Astrocyte of the cerebellum (primary cell): ENCODE measurements at places on chromosomes 4 and X.
A peak's percentile ranks its signal among the peaks of the same experiment; 100 is the strongest.

- no peak for DNase-seq
Observed at GRCh38 chrX:153933748-153934147, 1.1 kb downstream of the NAA10 start.

DNA sequence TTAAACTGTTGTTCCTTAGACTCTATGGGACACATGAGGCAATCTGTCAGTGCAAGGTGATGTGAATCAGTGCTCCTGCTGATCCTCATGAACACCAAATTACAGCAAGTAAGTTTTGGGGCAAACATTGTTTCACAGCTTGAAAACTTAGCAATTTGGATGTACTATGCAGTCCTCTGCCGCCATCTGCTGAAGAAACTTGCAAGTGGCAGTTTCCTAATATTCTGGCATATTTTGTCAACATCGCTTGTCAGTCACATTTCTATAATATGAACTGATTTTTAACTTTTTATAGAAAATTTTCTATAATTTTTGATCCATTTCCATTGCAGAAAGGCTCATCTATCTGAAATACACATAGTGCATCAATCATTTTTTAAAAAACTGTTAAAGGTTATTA, 56.3 kb downstream of the ZAR1 start:
- DNase-seq = peak; percentile 38

- peak; percentile 87 for DNase-seq
Observed at GRCh38 chrX:20067709-20068561, 48.8 kb downstream of the MAP7D2 start.

GRCh38 chrX:140766024-140766611, 56.6 kb downstream of the LINC00632 start:
- DNase-seq = peak; percentile 56

- no peak for DNase-seq
Observed at GRCh38 chr4:98688411-98689290, 30.2 kb upstream of the TSPAN5 start.

GRCh38 chrX:154013614-154014360, 5.9 kb downstream of the IRAK1 start:
- DNase-seq = no peak

DNA sequence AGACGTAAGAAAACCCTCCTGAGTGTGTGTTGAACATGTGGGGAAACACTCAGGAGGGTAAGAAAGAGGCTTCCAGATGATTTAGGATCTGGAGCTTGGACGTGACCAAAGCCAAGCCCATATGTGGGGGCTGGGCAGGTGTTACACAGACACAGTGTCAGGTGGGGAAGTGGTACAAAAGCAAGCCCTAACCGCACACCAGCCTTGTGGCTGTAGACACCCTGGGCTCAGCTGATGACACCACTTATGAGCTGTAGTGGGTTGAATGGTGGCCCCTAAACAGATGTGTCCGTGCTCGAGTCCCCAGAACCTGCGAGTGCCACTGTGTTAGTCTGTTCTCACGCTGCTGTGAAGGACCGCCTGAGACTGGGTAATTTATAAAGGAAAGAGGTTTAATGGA, 25.0 kb upstream of the NSG1 start:
- no peak for DNase-seq

DNA sequence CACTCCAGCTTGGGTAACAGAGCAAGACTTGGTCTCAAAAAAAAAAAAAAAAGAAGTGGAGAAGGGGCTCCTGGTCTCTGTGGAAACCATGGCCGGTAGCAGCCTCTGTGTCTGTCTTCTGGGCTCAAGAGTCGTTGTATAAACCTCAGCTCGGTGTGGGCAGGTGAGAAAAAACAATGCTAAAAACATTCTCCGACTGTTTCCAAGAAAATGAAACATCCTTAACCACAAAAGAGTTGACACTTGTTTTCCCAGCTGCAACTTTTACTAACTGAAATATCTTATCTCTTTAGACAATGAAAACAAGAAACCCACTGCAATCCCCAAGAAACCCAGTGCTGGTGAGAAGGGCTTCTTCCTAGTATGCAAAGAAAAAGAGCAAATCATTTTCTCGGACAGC, 26.2 kb downstream of the CD99 start:
- no peak for DNase-seq

DNA sequence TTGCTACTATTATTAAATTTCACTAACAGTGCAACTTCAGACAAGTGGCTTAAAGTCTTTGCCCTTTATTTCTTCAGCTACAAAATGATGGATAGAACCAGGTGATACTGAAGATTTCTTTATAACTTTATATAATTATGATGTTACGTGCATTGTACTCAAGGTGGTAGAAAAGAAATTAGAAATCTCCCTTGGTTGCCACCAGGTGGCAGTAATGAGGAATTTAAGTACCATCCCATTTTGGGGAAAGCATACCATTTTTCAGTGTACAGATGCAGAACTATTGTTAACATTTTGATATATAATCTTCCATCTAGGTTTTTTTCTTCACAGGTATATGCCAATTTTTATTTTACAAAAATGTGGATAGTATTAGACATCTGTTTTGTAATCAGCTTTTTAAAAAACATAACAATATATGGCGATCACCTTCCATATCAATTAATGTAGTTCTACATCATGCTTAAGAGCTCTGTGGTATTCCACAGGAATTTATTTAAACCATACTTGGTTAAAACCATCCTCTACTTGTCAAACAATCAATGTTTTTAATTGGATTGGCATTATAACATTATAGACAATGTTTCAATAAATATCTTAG, 37.7 kb upstream of the RAB33B start:
- DNase-seq = peak; percentile 45

DNA sequence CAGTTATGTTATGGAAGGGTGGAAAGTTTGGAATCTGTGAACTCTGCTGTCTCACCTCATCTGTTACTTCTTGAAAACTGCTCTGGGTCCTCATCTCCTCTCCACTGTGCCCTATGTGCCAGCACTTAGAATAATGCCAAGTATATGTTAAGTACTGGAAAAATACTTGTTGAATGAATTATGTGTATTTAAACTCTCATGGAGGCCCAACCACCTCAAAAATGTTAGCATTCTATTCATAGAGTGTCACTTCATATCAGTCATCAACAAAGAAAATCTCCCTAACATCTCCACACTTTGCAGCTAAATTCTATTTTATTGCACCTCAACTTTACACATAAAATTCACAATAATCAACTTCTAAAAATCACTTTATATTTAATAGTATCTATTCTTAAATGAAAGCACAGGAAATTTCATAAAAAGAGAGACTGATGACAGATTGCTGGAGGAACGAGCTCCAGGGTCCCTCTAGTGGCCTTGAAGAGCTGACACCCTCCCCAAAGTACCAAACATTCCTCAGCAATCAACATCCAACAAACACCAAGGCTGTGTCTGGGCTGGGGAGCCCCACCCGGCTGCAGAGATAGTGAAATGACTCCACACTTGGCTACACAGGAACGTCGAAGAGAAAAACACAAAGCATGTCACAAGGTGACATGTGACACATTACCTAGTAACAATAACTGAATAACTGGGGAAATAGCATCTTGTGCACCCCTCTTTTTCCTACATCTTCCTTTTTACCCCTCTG, 45.8 kb downstream of the SLC39A8 start:
- peak; percentile 19 for DNase-seq

- DNase-seq = no peak
Observed at GRCh38 chr4:7073526-7074390, 5.9 kb upstream of the GRPEL1 start.

GRCh38 chr4:45647823-45648222, 476.0 kb downstream of the GABRG1 start:
- DNase-seq = no peak

DNA sequence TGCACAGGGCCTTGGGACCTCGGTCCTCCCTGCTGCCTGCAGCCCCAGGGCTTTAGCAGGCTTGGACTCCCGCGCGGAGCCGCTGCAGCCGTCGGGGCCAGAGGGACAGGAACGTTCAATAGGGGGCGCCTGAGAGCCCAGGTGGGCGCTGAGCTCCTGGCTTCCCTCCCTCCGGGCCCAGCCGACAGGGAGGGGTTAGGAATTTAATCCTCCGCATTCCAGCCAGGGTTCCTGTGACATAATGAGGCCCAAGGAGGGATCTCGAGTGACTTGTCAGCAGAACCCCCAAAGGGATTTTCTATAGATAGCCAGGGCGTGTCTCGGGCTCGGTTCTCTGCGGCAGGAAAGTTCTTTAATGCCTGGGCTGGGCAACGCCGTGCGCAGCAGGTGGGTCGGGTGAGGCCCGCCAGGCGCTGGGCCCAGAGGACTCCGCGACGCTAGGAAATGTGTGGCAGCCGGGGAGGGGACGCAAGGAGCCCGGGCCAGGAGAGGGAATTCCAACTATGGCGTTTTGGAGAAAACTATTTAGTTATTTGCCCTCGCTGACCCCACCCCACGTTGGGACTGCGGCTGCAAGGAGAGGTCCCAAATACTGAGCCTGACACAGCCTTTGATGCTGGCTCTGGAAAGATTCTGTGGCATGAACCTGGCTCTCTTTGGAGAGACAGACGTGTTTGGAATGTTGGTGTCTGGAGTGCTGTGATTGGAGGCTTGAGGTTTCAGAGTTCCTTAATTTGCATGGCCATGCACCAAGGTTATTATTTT, 285.2 kb upstream of the GATB start:
- DNase-seq = no peak

DNA sequence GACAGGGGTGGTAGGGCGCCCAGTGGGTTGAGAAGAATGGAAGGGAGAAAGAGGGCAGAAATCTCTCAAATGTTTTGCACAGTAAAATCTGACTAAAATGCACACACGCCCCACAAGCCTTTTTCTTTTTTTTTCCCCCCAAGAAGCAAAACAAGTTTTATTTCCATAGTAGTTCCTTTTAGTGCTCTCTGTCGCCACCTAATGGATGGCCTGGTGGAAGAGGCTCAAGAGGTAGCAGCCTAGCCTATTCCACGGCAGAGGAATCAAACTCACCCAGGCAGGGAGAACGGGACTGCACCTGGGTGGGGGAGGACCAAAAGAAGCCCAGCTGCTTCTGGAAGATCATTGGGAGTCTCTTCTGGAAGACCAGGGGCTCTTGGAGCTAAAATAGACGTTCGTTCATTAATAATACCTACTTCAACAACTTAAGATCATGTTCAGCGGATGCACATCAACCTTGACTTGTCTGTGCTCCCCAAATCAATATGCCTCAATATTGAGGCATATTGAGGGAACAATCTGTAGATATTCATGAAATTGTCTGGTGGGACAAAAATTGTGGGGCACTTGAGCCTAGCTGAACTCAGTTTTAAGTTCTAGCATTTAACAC, 31.6 kb upstream of the IRAK1 start:
- peak; percentile 50 for DNase-seq

GRCh38 chrX:63394872-63395271, 43.7 kb upstream of the SPIN4 start:
- DNase-seq = no peak

DNA sequence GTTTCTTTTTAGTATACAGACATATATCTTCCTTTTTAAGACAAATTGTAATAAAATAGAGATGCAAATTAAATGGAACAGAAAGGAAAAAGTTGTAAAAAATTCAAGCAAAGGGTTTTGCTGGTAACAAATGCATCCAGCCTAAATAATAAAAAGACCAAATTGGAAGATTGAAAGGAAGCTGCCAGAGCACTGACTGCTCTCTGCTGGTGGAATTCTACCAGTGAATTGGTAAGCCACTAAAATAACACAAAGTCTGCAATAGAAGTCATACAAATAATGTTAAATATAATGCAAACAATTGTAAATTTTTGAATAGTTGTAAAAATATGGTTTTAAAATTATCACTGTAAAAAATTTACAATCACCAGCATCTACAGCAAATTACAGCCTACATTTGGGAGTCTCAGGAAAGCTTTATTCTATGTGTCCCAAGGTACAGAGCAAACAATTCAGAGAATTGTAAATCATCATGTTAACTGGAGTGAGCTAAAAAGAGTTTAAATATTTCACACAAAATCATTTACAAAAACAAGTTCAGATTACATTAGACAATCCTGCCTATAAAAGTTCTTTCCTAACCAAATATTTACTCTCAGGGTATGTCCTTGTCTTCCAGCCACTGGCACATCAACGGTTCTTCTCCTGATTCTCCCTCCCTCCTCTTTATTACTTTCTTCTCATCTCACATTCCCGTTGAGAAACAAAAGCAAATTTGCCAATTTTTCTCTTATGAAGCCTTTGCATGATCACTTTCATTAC, 1322.5 kb downstream of the PCDH7 start:
- DNase-seq = no peak

- no peak for DNase-seq
Observed at GRCh38 chr4:112704322-112704721, 67.4 kb downstream of the LARP7 start.

- no peak for DNase-seq
Observed at GRCh38 chrX:96924581-96924980, 40.9 kb downstream of the RPA4 start.

- DNase-seq = no peak
Observed at GRCh38 chr4:74631338-74631737, 163.0 kb downstream of the BTC start.

DNA sequence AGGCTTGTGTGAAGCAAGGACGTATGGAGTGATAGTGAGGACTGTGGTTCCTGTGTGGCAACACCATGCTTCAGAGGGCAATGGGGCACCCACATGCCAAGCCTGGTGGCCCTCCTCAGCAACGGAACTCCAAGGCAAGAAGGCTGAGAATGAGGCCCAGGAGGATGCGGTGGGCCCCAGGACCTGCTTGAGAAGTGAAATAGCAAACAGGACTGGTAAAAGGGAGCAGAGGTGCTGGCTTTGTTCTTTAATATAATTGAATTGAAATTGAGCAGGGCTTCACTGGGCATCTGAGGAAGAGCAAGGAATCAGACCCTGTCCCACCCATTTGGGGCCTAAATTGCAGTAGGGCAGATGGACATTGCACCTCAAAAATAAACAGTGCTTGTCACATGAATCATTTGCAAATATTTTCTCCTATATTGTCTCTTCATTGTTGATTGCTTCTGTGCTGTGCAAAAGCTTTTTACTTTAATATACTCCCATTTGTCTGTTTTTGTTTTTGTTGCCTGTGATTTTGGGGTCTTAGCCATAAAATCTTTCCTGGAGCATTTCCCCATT, 2.3 kb downstream of the TMEM187 start:
- DNase-seq = no peak

GRCh38 chrX:149267878-149268813, 237.0 kb downstream of the IDS start:
- DNase-seq = no peak

GRCh38 chr4:147571036-147571770, 46.0 kb upstream of the TMEM184C start:
- DNase-seq = no peak

DNA sequence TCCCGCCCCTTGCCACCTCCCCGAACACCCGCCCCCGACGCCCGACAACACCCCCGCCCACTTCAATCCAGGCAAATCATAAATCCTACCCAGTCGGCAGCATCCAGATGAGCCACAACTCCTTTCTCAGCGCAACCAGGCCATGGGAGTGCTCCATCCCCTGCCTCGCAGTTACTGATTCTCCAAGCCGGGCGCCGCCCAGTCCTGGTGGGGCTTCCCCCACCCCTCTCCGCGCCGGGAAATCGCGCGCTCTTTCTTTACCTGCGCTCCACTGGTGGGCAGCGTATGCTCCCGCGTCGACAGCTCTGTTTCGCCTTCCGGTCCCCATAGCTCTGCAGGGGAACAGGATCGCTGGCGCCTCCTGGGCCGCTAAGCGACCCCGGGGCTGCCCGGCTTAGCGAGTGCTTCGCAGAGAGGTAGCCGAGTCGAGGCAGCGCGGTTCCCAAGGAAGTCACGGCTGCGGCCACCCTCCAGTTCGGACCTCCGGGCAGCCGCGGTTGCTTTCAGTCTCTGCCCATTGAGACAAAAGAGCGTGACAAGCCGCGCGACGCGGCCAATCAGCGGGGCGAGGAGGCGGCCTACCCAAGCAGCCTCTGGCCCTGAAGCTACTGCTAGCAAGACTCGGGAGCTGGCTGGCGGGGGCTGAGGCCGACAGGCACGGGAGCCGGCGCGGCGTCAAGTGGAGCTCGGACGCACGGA, 43.7 kb upstream of the TMSB15B start:
- no peak for DNase-seq
